ENCODE measurements at places on chromosomes 6 and 20.

DNA sequence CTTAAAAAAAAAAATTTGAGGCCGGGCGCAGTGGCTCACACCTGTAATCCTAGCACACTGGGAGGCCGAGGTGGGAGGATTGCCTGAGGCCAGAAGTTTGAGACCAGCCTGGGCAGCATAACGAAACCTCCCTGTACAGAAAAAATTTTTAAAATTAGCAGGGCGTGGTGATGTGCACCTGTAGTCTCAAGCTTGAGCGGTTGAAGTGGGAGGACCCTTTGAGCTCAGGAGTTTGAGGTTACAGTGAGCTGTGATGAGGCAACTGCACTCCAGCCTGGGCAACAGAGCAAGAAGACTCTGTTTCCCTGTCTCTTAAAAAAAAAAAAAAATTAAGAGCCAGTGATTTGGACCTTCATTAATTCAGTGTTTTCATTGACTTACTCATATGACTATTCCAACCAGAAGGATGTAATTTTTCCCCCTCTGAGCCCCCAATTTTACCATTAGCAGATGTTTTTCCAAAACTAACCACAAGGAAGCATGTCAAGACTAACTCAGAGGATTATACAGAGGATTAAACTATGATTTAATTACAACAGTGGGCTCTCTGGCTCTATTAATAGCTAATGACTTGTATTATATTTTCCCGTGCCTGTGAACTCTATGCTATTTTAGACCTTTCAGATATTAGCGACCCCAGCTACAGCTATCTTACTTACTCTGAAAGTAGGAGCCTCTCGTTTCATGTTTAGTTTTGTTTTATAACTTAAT lies 75.1 kb downstream of the ARID1B start:
- no peak for DNase-seq

GRCh38 chr6:113594726-113595125 lies 262.4 kb upstream of the MARCKS start:
- no peak for DNase-seq

GRCh38 chr6:148768646-148769270 lies 21.9 kb downstream of the UST start:
- no peak for DNase-seq

GRCh38 chr20:44830523-44830922 lies 20.2 kb upstream of the RIMS4 start:
- no peak for DNase-seq

DNA sequence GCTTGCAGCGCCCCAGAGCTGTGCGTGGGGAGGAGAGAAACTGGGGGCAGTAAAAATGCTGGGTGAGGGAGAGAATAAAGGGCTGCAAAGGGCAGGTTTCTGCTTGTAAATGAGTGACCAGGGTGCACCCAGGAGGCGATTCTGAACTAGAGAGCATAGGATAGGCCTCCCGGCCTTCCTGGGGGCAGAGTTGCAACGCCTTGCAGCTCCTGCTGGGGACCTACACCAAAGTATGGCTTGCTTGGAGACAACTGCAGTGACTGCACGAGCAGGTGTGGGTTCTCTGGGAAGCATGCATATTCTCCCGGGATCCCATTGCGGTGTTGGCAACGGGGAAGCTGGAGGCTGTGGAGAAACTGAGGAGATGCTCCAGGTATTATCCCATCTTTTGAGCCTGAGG lies 111.6 kb upstream of the SPACA1 start:
- DNase-seq: no peak

DNA sequence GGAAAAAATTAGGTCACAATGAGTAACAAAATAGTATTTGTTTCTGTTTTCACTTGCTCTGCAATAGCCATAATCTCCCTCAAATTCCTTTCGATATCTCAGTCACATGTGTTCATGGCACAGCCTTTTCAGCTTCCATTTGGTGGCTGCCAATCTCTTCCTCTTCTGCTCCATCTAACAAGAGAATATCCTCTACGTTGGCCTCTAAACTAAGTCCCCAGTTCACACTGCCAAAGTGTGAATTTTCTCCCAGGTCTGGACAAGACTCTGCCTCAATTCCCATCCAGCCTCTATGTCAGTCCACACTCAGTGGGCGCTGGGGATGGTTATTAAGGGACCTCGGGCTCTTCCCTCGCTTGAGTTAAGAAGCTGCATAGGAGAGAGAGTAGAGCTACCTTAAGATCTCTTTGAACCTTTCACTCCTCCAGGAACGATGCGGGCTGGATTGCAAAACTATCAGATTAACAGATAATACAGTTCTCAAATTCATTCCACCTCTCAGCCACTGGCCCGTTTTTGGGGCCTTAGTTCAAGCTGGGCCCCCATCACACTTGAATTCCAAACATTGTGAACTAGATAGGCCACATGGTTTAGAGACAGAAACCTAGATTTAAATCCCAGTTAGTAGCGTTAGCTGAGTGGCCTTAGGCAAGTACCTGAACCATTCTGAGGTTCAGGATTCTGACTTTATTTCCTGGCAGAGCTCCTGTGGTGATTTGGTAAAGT lies 250.2 kb upstream of the QKI start:
- no peak for DNase-seq

- DNase-seq: no peak
Observed at GRCh38 chr6:4723383-4723782, 52.8 kb upstream of the CDYL start.

GRCh38 chr6:20166210-20166609 lies 46.1 kb downstream of the MBOAT1 start:
- DNase-seq: no peak

DNA sequence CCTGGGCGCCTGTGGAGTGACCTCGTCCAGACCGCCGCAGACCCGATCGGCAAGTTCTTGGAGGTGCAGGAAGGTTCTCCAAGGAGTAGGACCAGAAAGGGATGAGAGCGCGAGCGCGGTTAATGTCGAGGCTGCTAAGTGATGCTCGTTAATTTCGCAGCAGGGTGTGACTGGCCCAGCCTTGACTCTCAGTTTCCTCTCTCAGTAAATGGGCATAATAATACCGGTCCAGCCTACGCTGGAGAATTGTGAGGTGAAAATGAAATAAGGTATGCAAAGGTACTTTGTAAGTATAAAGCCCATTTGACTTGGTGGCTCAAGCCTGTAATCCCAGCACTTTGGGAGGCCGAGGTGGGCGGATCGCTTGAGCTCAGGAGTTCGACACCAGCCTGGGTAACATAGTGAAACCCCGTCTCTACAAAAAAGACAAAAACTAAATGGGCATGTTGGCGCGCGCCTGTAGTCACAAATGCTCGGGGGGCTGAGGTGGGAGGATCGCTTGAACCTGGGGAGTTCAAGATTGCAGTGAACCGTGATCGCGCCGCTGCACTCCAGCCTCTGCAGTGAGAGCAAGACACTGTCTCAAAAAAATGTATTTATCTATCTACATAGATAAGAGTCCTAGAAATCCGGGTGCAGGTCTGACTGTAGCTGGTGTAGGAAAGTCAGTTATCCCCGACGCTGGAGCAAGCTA lies 634 bp upstream of the BTBD9 start:
- no peak for DNase-seq

DNA sequence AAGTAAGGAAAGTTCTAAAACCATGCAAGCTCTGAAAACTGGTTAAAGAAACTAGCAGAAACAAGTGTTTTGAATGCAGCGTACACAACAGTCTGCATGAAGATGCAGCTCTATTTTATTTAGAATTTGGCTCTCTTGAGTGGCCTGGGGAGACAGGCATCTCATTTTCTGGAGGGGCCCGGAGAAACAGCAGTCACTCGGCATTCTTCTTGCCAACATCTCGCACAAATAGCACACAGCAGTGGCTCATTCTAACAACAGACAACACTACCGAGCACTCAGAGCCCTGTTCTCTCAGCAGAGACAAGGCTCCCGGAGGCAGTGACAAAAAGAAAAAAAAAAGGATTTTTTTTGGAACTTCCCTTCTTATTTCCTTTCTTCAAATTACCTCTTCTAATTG lies 108.5 kb upstream of the STMND1 start:
- DNase-seq: no peak

GRCh38 chr6:52377538-52378221 lies 15.7 kb downstream of the PAQR8 start:
- no peak for DNase-seq

DNA sequence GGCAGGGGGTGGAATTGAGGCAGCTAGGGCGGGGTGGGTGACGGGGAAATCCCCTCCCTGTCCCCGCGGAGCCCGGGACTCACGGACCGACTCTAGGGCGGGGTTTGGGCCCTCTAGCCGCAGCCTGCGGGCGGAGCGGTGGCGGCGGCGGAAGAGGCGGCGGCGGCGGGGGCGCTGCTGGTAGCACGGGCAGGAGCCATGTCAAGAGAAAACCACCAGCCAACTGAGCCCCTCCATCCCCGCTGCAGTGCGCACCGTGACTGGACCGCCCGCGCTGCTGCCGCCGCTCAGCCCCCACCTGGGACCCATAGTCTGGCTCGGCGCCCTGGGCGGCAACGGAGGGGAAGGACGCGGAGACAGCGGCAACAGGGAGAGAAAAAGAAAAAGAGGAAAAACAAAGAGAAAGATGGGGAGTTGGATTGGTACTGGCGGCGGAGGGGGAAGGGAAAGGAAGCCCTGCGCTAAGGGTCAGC lies 1.2 kb upstream of the C6orf62 start:
- DNase-seq: peak; percentile 83

- DNase-seq: no peak
Observed at GRCh38 chr6:21265034-21265729, 328.4 kb upstream of the SOX4 start.

- DNase-seq: no peak
Observed at GRCh38 chr20:10783707-10784553, 110.1 kb upstream of the JAG1 start.

- no peak for DNase-seq
Observed at GRCh38 chr6:25062070-25062811, 126.5 kb upstream of the RIPOR2 start.

DNA sequence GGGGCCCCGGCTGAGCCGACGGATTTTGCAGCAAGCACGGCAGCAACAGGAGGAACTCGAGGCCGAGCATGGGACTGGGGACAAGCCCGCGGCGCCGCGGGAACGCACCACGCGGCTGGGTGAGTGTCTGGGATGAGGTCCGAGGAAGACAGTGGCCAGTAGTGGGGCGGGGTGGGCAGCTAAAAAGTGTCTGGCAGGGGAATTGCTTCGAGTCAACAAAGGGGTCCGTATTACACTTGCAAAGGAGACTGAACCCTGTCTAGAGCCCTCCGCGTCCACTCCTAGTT lies 356 bp downstream of the BYSL start:
- DNase-seq: no peak

DNA sequence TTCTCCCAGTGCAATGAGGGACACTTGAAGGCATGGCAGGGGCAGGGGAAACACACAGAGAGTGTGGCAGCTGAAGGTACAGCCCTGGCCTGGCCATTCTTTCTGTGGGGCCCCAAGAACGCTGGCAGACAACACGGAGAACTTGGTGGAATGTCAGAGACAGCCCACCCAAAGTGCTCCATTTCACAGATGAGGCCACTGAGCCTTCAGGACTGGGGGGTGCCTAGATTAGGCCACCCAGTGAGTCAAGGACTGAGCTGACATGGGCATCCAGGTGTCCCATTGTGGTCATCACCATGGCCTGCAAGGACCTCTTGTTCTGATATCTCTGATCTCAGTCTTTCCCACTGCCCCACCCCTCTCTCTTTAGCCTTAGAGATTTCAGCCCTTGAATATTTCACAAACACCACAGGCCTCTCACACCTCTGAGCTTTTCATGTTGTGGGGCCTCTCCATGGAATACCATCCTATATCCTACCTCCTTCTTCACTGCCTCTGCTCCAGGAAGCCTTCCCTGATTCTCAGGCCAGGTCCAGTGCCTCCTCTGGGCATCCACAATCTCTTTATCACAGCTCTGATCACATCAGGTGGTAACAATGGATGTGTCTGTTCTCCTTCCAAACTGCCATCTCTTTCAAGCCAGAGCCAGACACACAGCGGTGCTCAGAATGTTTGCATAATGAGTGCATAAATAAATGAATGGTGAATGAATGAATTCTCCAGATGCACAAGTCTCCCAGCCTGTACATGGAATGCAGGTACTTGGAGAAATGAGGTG lies 2.0 kb upstream of the RSPO4 start:
- DNase-seq: no peak

DNA sequence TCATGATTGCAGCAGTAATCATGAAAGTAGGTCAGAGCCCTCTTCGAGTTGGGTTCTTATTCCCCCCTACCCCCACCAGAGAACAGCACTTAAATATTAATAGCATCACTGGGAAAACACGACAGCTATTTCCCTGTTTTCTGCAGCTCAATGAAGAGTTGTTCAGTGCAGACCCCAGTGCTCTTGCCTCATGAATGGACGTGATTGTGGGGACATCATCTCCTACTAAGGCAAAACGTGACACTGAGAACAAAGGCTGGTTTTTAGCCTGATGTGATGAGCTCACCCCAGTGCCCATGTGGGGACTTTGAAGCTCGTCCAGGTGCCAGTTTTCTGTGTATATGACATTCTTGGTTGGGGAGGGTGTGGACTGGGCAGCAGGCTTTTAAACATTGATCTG lies 105.9 kb downstream of the SLC35F1 start:
- no peak for DNase-seq

- DNase-seq: no peak
Observed at GRCh38 chr20:38208088-38208487, 43.0 kb upstream of the TGM2 start.

DNA sequence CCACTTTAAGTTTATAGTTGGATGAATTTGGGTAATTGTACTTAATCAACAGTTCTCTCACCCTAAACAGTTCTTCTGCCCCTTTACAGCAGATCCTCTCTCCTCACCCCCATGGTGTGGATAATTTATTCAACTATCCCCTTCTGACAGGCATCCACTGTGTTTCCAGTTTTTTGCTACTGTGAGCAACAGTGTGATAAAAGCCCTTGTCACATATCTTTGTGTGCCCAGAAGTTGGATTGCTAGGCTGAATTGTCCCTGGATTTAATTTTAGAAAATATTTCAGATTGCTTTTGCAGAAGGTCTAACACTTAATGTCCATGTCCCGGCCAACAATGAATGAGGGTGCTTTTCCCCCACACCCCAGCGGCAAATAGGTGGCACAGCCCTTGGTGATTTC lies 30.5 kb upstream of the SCUBE3 start:
- no peak for DNase-seq

DNA sequence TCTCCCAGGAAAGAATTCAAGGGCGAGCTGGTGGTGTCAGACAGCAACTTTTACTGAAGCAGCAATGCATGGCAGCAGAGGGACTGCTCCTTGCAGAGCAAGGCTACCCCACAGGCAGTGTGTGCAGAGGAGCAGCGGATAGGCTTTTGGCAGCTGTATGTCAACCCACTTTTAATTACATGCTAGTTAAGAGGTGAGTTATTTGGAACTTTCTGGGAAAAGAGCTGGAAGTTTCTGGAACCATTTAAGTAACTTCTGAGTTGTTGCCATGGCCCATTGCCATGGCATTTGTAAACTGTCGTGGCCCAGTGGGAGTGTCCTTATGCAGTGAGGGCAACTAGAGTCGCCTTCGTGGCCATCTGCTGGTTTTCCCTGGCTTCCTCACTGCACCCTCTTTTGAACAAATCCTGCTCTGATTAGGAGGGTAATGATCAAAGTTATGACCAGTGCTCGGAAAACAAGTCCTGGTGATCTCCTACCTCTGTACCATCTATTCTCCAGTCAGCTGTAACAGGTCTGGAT lies 34.0 kb downstream of the BPIFB4 start:
- no peak for DNase-seq
